Stimulated activated CD4-positive, alpha-beta T cell treated with anti-CD3 and anti-CD28 coated beads, Interleukin-12 subunit alpha, Interleukin-12 subunit beta, amount 100 ng/mL, for 24 hours (primary cell): ENCODE measurements at places on chromosomes 3 and 15.

- no peak for DNase-seq
Measured at GRCh38 chr3:156207802-156208685, 87.7 kb downstream of the KCNAB1 start.

DNA sequence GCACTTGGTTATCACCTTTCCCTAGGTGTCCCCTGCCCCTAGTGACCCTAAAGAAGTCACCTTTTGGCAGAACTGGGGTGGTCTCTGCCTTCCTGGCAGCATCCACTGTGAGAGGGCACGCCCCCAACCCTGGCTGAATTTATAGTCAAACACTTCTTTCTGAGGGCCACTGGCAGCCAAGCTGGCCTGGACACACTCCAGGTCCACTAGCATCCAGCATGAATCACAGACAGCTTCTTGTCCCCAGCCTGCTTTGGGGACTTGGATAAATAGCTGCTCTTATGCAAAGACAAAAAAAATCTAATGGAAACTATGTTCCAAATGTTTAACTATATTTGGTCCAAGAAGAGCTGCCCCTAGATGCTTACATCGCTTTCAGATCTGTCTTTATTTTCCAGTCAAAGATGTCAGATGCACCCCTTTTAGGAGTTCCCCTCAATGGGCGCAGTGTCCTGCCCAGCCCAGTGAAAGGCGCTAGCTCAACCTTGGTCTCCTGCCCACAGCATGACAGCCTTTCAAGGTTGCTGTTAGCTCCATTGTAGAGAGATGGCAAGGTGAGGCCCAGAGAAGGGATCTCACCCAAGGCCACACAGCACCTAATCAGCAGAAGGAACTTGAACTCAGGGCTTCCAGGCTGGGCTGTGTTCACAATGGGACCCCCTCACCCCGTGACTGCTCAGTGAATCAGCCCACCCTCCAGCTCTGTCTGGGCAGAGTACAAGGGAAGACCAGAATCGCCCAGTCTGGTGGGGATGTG lies 7.0 kb downstream of the RASL12 start:
- DNase-seq: no peak

- no peak for DNase-seq
Measured at GRCh38 chr3:130659911-130660310, 86.7 kb downstream of the PIK3R4 start.

- no peak for DNase-seq
Measured at GRCh38 chr3:31465999-31466398, 66.7 kb upstream of the STT3B start.

DNA sequence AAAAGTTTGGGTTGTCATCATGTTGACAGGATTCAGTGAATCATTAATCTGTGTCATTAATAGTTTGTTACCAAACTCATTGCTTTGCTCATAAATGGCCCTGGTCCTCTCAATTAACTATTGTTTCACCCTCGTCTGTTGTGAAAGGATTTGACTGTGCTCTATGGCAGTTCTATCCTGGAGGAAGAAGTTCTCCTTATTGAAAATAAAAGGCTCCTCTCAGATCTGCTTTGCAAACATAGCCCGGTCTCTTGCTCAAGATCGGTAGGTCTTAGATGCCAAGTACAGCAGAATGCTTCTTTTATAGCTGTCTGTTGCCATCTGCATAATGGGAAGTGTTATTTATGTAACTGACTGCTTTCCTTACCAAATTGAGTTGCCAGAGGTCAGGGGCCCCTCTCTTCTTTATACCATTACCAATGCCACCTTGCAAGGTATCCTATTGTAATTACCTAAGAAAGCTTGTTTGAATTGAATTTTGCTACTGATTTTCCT lies 146.5 kb downstream of the EBLN2 start:
- DNase-seq: no peak

- no peak for DNase-seq
Measured at GRCh38 chr3:109081746-109082510, 36.0 kb downstream of the MORC1 start.
